Urinary bladder (tissue), 4 donors: ENCODE measurements at places on chromosomes 6 and 20.

- no peak for DNase-seq
These were observed 335.1 kb downstream of the HDGFL1 start for GRCh38 chr6:22904431-22904830.

- no peak for DNase-seq
These were observed 186.7 kb upstream of the CST7 start for GRCh38 chr20:24762371-24762770.

DNA sequence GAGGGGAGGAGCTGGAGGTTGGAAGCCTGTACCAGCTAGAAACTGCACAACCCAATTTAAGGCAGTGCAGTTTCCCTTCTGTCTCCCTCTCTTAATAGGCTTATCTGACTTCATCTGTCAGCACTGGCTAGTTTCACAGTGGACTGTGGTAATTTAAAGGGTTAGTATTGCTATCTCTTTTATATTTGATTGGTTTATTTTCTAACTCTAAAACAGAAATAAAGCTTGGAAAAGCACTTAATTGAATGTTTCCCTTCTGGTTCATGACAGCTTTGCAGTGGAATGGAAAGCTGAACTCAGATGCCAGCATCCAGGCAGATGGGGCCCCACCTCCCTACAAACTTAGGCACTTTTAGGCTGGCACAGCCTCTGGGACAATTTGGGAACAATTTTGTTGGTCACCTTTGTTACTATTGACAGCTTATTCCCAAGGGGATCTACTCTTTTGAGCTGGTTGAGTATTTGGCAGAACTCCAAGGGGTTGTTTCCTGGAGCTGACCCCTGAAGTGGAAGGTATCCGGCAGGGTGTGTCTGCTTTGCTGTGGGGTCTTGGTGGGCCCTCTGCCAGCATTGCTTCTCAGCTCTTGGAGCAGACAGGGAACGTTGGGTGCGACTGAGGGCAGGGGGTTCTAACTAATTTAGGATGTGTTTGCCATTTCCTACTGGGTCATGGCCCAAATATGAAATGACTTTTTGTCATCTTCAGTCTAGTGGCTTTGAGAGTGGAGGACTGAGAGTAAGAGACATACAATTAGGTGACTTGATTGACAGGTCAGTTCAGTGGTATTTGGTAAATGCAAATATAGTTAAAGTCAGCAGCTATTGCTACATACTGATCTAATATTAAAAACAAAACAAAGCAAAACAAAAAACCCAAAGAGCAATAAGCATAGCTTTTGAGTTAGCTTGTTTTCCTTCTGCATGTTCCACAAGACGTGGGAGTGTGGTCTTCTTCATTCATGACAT is 9.3 kb downstream of the SH3BGRL2 start:
- DNase-seq = no peak

DNA sequence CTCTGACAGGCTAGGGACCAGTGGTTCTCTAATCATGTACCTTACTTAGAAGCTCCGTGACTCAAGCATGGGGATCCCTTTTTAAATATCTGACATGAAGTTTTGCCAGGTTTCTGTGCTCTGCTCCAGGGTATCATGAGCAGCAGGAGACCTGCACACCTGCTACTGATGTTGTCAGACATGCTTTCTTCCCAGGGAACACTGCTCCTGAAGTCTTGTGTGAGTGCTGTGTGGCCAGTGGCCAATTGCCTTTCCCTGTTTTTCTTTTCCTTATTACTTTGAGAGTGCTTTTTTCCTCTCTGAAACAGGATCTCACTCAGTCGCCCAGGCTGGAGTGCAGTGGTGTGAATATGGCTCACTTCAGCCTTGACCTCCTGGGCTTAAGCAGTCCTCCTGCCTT is 26.4 kb downstream of the SLX4IP start:
- DNase-seq = no peak

GRCh38 chr6:110828396-110828795 is 13.1 kb upstream of the CDK19 start:
- no peak for DNase-seq

DNA sequence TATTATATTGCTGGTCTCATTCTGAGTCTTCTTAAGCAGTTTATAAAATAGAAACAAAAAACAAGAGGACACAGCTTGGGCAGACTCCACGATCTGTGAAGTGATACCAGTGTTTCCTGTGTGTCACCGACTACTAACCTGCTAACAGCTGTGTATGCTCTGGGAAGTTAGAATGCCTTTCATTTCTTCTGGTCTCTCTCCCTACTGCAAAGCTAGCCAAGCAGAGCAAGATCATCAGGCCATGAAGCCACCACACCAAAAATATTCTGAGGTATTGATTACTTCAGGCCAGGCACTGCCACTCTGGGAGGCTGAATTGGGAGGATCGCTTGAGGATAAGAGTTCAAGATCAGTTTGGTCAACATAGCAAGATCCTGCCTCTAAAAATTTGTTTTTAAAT is 46.9 kb upstream of the SMIM29 start:
- no peak for DNase-seq

DNA sequence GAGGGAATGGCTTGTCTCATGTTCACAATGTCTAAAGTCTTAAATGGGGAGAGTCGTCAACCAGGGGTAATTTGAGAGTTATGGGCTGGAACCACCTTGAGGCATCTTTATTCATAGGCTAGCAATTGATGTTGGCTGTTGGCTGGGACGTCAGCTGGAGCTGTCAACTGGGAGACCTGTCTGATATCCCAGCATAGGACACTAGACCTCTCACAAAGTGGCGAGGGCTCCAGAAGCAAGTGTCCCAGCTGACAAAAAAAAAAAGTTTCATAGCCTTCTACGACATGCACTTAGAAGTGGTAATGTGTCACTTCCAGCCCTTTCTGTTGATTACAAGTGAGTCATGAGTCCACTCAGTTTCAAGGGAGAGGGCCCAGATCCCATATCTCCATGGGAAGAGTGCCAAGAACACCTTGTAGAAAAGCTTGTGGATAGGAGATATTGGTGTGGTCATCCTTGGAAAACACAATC is 278.0 kb downstream of the ESR1 start:
- no peak for DNase-seq

DNA sequence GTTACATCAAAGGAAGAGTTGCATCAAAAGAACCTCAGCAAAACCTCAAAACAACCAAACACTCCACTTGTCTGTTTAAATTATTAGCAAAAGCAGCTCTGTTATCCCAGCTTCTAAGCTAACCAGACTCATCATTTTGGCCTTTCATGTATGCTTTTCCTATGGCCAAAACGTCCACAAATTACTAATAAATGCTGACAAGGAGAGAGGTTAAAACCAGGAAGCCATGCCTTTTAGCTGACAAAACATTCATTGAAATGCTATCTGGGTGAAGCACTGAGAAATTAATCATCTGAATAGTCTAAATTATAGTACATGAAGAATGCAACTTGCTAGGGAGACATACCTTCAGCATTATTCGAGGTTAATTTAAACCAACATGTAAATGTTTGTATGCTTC is 80.6 kb downstream of the LAMA2 start:
- DNase-seq = no peak

- no peak for DNase-seq
These were observed 689 bp upstream of the KCNB1 start for GRCh38 chr20:49483018-49483695.

- no peak for DNase-seq
These were observed 31.3 kb downstream of the MBOAT1 start for GRCh38 chr6:20180935-20181334.

DNA sequence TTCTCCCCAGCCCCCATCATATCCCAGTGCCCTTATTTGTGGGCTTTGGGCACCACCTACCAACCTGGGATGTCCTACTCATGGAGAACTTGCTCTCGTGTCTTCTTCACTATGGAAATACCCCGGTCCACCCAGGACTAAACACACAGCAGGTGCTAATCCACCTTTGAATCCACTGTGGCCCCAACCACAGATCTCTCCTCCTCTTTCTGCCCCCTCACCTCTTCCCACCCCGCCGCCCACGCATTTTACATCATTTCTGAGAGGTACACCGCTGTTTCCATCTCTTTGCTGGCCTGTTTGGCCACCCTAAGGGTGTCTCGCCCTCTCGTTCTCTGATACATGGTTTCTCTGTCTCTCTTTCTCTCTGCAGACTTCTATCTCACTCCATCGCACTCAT is 82.5 kb upstream of the CTNNBL1 start:
- no peak for DNase-seq

DNA sequence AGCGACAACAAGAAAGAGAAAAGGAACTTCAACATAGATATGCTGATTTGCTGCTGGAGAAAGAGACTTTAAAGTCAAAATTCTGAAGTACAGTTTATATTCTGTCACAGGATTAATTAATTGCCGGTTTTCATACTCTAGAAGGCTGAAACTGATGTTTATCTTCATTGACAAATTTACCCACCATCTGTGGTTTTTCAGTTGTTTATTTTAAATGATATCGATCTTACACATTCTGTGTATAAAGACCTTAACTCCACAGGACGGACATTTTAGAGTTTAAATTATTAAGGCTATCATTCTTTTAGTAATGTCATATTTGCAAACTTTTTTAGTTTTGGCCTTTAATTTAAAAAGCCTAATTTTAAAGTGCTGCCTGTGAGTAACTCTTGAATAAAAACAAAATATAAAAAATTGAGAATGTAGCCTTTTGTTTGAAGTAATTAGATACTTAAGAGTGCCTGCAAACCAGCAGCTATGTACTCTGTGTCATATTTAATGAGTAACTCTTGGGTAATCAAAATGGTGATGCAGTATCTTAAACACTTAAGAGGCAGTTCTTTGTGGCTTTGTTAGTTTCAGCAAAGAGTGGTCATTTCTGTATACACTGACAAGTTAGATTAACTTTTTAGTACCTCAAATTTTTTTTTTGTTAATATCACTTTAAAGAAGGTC is 59.3 kb downstream of the CDC5L start:
- DNase-seq = no peak

- DNase-seq = no peak
These were observed 25.3 kb downstream of the EDN1 start for GRCh38 chr6:12315292-12316081.

DNA sequence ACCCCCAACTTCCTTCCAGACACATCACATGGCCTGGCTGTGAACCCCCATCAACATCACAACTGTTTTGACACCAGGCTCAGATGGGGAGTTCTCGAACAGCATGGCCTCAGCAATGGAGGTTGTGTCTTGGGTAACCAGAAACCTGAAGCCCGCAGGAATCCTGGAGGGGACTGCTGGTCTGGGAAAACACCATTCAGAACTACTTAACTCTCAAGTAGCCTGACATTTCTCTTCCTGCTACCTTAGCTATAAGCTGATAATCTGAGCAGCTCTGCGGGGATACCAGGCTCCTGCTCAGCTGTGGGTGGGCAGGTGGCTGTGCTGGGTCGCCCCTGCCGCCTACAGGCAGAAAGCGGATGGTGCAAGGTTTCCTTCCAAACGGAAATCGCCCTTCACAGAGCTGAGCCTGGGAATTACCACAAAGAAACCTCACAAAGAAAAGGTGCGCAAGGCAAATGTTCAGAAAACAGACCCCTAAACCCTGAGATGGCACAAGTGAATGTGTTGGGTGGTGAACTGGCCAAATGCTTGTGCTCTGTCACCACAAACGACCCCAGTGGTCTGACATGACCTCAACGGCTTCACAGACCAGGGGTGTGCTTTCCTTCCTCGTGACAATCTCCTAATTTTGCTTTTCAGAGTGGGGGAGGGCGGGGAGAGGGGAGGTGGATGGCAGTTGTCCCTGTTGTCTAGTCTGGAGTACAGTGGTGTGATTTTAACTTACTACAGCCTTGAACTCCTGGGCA is 29.5 kb downstream of the SNX5 start:
- DNase-seq = no peak

DNA sequence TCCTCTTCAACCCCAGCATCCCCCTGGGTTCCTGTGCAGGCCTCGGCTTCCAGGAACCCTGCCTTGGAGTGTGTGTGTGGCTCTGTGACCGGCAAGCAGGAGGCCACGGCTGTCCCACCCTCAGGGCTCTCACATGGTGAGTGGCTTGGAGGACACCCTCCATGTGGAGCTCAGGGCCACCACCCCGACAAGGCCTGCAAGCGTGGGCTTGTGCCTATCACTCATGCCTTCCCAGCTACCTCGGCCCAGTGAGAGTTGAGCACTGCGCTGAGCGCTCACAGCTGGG is 76.7 kb downstream of the DACT2 start:
- DNase-seq = no peak

DNA sequence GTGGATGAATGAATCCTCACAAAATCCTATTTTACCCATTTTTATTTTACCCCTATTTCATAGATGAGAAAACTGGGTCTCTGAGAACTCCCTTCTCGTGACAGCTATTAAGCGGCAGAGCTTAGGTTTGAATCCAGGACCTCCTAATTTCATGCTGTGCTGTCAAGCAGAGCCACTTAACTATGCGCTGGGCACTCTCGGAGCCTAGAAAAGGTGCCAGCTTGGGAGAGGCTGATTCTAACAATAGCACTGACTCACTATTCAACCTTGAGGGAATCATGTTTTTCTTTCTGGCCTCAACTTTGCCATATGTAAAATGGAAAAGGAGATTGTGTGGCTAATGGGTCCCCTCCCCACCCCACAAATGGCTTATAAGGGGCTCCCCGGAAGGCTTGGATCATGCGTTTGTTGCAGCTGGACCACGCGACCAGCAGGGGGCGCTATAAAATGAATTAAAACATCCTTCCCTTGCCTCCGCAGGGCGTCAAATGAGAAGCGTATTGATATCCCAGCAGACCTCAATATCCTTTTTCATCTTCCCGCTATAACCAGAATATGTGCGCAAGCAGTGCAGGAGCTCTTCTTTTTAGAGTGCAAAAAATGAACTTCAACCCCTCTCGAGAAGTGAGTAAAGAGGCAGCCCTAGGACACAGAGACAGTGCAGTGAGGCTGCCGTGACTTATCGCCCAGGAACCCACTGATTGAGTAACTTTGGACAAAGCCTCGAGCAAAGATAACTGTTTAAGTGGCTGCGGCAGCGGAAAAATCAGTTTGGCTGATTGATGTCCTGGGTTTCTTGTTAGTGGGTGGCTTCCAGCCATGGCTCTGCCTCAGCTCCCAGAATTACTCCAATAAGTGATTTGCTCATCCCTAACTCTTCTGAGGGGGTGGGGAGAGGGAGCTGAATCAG is 12.8 kb upstream of the PDYN start:
- peak; percentile 3 for DNase-seq

- no peak for DNase-seq
These were observed 133.5 kb downstream of the PHACTR3 start for GRCh38 chr20:59737816-59738215.

- DNase-seq = no peak
These were observed 70.8 kb downstream of the PPP1R3G start for GRCh38 chr6:5155906-5156305.

GRCh38 chr20:17935761-17936160 is 32.8 kb downstream of the SNX5 start:
- DNase-seq = no peak

GRCh38 chr6:80480421-80481157 is 374.1 kb downstream of the BCKDHB start:
- DNase-seq = no peak

- DNase-seq = no peak
These were observed 93.8 kb upstream of the TOX2 start for GRCh38 chr20:43820731-43821330.

DNA sequence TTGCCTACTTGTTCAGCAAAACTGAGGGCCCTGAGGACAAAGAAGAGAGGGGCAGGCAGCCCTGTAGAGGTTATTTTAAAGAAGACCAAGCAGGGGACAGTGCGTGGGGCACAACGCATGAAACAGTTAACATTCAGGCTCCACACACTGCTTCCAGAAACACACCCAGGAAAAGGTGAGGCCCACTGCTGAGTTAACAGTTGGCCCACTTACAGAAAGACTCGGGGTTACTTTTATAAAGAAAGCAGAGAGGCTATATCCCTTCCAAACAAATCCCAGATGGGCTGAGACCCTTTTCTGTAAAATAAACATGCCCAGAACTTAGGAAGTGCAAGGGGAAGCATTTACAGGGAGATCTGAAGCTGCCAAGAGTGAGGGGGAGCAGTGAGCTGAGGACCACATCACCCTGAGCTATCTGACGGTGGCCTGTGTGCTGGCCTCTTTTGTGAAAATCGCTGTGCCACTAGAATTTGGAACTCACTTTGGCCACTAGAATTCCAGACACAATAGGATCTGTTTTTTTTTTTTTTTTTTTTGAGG is 49.8 kb upstream of the SSTR4 start:
- DNase-seq = no peak
